ENCODE measurements at places on chromosomes 2 and 18. TPM values are rescaled to one million over a fixed set of nuclear protein-coding genes. Genes with fewer than 3 reads are reported as not detected.
A peak's percentile ranks its signal among the peaks of the same experiment; 100 is the strongest.

SAG gene
- total RNA-seq = not detected

- DNase-seq = no peak
- H3K4me3 ChIP-seq = no peak overlapping the region
- H3K27ac ChIP-seq = no peak overlapping the region
- no peaks in the 10 kb centered on the region for H3K4me1 ChIP-seq
- H3K27me3 ChIP-seq = no peaks in the 10 kb centered on the region
- peaks cover 2% of the 10 kb centered on the region for H3K36me3 ChIP-seq
Observed at GRCh38 chr2:10647441-10647840, 42.3 kb downstream of the NOL10 start.

DNA sequence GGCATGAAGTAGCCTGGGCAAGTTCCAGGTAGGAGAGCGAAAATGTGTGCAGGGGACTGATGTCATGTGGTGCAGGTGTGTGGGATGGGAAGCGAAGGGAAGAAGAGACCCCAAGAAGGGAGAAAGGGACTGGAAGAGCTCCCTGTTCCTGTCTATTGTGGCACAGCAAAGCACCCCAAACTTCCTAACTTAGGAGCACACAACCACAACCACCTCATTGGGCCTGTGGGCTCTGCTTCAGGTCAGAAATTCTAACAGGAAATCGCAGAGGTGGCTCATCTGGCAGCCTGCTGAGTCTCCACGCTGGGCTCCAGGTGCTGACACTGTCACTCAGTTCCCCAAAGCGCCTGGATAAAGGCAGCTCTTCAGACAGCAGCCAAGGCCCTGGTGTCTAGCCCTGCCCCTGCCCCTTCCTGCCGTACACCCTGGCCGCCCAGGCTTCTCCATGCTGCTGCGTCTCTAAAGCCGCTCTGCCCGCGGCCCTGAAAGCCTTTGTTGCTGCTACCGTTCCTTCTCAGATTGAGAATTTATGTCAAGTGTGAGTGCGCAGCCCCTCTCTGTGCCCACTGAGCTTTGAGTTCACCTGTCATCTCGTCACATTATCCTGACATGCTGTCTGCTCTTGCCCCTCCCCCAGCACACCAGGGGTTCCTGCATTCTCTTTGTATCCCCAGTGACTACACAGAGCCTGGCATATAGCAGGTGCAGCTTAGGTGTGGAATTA, 140.2 kb upstream of the BCL2L11 start:
- no peaks in the 10 kb centered on the region for H3K36me3 ChIP-seq
- no peak for DNase-seq
- H3K4me1 ChIP-seq = no peaks in the 10 kb centered on the region
- no peaks in the 10 kb centered on the region for H3K27me3 ChIP-seq
- no peak overlapping the region for H3K4me3 ChIP-seq

ATP8B1 gene
- 32.0 TPM for total RNA-seq

GRCh38 chr2:20093263-20094141, 42.1 kb upstream of the LAPTM4A start:
- no peaks in the 10 kb centered on the region for H3K36me3 ChIP-seq
- H3K4me1 ChIP-seq = peaks cover 10% of the 10 kb centered on the region
- H3K27ac ChIP-seq = peak overlapping the region; percentile 85
- H3K4me3 ChIP-seq = no peak overlapping the region
- peak; percentile 89 for DNase-seq

DNA sequence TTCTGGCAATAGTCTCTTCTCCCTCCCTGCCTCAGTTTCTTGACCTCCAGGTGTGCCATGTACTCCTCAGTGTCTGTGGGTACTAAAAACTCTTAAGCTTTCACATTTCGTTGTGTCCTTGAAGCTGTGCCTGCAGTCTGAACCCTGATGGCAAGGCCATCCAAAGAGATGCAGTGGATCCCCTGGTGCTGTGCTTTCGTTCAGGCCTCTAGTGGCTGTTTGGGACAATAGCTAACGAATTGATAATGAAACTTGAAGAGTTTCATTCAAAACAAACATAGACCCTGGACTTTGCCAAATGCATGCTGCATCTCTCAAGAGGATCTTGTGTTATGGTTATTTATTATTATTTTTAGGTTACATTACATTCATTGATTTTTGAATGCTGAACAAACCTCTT, 523.1 kb upstream of the FSIP2 start:
- DNase-seq = no peak
- H3K4me3 ChIP-seq = no peak overlapping the region
- H3K27me3 ChIP-seq = no peaks in the 10 kb centered on the region
- H3K27ac ChIP-seq = no peak overlapping the region

CD226 gene
- 0.02 TPM for total RNA-seq

GRCh38 chr2:240834377-240834975, 14.5 kb upstream of the KIF1A start:
- H3K36me3 ChIP-seq = no peaks in the 10 kb centered on the region
- no peak for DNase-seq
- no peak overlapping the region for H3K27ac ChIP-seq
- no peaks in the 10 kb centered on the region for H3K27me3 ChIP-seq

DNA sequence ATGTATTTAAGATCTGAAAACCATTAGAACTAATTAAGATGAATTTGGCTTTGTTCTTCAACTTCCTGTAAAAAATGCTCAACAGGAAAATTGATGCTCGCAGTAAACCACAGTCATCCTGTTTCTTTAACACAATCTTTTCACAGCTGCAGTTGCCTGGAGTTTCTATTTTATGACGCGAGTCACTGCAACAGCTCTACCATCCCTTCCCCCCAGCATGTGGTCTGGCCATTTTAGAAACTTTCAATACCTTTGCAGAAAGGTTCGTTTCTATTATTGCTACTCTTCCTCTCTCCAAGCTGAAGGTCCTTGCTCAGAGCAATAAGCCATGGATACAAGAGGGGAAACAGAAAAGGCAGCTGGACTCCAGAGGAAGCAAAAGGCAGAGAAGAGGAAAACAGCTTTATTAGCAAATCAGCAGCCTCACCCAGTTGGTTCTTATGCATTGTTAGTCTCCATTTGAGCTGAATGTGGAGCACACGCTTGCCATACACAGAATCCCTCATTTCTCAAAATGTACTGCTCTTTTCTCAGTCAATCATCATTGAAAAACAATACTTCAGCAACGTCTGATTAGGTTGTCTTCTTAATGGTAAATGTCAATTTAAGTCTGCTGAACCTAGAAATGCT, 3.9 kb downstream of the WIPF1 start:
- DNase-seq = no peak
- H3K27ac ChIP-seq = no peak overlapping the region
- H3K4me1 ChIP-seq = peaks cover 10% of the 10 kb centered on the region
- H3K36me3 ChIP-seq = no peaks in the 10 kb centered on the region

- H3K4me1 ChIP-seq = no peaks in the 10 kb centered on the region
- no peak overlapping the region for H3K4me3 ChIP-seq
- peak; percentile 84 for DNase-seq
Observed at GRCh38 chr18:13112982-13113381, 105.6 kb upstream of the LDLRAD4 start.

DSG1 gene
- not detected for total RNA-seq

ANKRD36 gene
- total RNA-seq = 24.8 TPM

- no peaks in the 10 kb centered on the region for H3K36me3 ChIP-seq
- H3K27me3 ChIP-seq = no peaks in the 10 kb centered on the region
- peak; percentile 31 for DNase-seq
- no peaks in the 10 kb centered on the region for H3K4me1 ChIP-seq
Observed at GRCh38 chr18:63850020-63850419, 37.5 kb upstream of the SERPINB2 start.

GRCh38 chr2:74146929-74147726, 584 bp downstream of the BOLA3 start:
- H3K4me3 ChIP-seq = peak overlapping the region; percentile 68
- no peaks in the 10 kb centered on the region for H3K27me3 ChIP-seq
- H3K36me3 ChIP-seq = no peaks in the 10 kb centered on the region
- peaks cover 7% of the 10 kb centered on the region for H3K4me1 ChIP-seq

- no peaks in the 10 kb centered on the region for H3K36me3 ChIP-seq
- no peak for DNase-seq
- H3K27me3 ChIP-seq = no peaks in the 10 kb centered on the region
- no peak overlapping the region for H3K27ac ChIP-seq
- no peak overlapping the region for H3K4me3 ChIP-seq
Observed at GRCh38 chr2:232139786-232140562, 178.5 kb downstream of the DIS3L2 start.

GRCh38 chr2:108079736-108080135, 93.4 kb downstream of the SLC5A7 start:
- H3K4me3 ChIP-seq = no peak overlapping the region
- H3K27ac ChIP-seq = no peak overlapping the region

GRCh38 chr2:176544557-176544956, 275.3 kb downstream of the MTX2 start:
- no peaks in the 10 kb centered on the region for H3K4me1 ChIP-seq
- H3K27ac ChIP-seq = no peak overlapping the region
- no peaks in the 10 kb centered on the region for H3K36me3 ChIP-seq

DNA sequence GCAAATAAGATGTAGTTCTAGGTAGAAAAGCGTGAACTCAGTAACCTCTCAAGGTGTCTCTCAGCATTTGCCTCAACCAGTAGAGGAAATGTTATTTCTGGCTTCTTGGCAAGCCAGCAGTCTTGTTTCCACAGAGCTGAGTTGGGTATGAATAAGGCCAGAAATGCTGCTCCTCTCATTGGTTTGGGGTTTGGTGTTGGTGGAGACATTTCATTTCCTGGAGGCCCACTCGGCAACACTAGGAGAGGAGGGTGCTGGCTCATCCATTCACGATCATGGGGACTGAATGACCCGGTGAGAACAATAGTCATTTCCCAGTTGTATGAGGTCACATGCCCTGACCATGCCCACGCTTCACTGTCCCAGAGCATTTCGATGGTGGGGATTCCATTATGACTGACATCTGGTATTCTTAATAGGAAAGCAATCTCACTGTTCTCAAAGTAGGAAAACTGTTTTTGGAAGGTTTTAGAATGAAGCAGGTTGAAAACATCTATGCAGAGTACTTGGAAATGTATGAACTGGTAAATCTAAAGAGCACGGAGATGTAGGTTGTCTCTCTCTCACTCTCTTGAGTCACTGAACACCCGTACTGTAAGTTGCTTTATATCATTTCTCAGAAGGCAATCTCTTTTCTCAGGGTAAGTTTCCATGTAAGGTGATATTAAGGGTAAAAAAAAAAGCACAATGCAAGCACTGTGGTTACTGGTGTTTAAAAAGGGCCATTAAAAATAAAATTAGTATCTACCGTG, 37.1 kb upstream of the CTLA4 start:
- no peak overlapping the region for H3K27ac ChIP-seq
- no peaks in the 10 kb centered on the region for H3K27me3 ChIP-seq
- DNase-seq = no peak
- H3K36me3 ChIP-seq = no peaks in the 10 kb centered on the region

GRCh38 chr2:102839668-102840388, 78.0 kb downstream of the TMEM182 start:
- DNase-seq = peak; percentile 61
- no peak overlapping the region for H3K4me3 ChIP-seq
- H3K4me1 ChIP-seq = no peaks in the 10 kb centered on the region
- H3K27ac ChIP-seq = no peak overlapping the region
- no peaks in the 10 kb centered on the region for H3K27me3 ChIP-seq

Measured in Caco-2 (cell line).